ENCODE measurements at places on chromosomes 12 and 14. TPM values are rescaled to one million over a fixed set of nuclear protein-coding genes. Genes with fewer than 3 reads are reported as not detected.

The ADAMTS20 gene
- not detected for total RNA-seq

The DACT1 gene
- total RNA-seq = not detected

The KRT75 gene
- not detected for total RNA-seq

The MYRFL gene
- total RNA-seq = not detected

The GPX2 gene
- 97.1 TPM for total RNA-seq

Measured in esophagus squamous epithelium (tissue), 5 donors.